ENCODE measurements at places on chromosomes 4 and X.

DNA sequence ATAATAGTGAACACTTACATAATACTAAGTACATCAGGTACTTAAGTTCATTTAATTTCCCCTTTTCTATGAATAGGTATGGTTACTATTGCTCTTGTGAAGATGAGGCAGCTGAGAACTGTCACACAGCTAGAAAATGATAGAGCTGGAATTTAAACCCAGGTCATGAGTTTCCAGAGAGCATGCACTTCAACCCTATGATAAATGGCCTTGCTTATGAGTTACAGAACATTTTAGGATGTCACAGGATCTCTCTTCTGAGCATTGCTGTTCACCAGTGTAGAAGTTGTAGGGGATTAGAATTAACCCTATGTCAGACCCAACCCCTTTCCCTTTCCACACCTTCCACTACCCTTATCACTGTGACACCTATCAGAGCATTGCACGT is 46.5 kb upstream of the TMEM33 start:
- DNase-seq: no peak

DNA sequence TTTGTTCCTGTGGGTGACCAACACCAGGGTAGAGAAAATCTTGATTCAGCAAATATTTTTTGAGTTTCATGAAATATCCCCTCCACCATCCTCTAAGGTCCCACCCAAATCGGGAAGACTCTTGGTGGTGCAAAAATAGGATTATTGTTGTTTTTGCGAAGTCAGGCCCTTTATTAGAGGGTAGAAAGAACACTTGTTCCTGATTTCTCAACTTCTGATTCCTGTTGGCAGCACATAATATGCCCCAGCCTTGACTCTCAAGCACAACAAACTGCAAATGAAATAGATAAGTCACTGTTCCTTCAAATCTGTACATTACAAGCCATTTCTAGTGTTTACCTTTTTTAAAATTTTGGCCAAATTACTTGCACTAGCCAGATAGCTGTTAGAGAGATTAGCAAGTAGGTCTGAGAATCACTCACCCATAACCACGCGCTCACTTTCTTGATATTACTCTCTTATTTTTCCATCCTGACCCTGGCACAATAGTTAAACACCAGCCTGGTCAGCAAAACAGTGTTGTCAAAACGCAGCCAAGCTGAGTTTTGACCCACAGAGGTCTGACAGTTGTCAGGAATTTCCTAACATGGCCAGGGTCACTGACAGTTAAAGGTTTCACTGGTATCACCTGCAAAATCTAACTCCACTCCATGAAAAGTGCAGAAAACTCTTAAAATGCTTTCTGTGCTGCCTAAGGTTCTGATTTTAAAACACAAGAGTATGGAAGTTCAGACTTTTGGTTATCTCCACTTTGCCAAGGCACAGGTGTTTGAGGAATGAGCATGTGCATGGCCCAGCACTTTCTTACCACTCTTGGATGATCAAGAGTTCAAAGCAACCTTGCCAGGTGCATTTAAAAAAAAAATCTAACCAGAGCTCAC is 69.8 kb downstream of the RBM47 start:
- no peak for DNase-seq

GRCh38 chrX:104370089-104370488 is 115.4 kb upstream of the ESX1 start:
- no peak for DNase-seq

- no peak for DNase-seq
These were observed 527.7 kb upstream of the MAGEB2 start for GRCh38 chrX:29687687-29688086.

- DNase-seq: no peak
These were observed 23.2 kb downstream of the APOO start for GRCh38 chrX:23884427-23885024.

GRCh38 chrX:39843318-39843717 is 254.4 kb downstream of the BCOR start:
- DNase-seq: no peak

- DNase-seq: no peak
These were observed 135.2 kb downstream of the PCDH19 start for GRCh38 chrX:100274916-100275315.

- DNase-seq: no peak
These were observed 47.6 kb downstream of the POLA1 start for GRCh38 chrX:24741330-24741729.

- no peak for DNase-seq
These were observed 18.0 kb upstream of the GBA3 start for GRCh38 chr4:22674700-22675099.

GRCh38 chr4:85029453-85029852 is 63.0 kb upstream of the WDFY3 start:
- DNase-seq: no peak

DNA sequence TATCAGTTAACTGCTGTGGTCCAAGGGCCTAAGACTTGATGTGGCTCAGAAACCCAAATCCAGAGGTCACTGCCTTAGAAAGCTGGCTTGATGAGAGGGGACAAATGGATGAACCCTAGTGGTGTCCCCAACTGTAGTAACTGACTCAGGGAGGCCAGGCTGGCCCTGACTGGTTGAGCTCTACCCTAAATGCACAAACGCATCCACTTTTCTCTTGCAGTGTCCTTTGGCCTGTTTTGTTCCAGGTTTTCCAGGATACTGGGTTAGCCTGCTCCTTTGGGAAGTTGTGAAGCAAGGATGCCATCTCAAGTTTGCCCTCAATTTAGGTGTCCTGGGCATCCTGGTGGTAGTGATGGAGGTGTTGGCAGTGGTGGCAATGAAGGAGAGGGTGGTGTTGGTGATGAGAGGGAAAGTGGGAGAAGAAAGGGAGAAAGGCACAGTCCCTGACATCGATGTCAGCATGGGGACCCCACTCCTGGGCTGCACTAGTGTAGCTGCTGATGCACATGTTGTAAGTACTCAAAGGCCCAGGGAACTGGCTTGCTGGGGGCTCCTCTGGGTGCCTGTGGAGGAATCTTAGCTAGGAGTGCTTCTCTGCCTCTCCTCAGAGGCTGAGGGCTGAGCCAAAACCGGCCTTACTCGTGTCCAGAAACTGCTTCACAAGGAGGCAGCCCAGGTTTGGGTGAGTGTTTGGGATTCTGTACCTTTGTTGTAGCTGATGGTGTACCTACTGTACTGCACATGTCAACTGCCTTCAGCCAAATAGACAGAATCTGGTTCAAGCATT is 2.9 kb upstream of the HAND2 start:
- DNase-seq: peak; percentile 5

DNA sequence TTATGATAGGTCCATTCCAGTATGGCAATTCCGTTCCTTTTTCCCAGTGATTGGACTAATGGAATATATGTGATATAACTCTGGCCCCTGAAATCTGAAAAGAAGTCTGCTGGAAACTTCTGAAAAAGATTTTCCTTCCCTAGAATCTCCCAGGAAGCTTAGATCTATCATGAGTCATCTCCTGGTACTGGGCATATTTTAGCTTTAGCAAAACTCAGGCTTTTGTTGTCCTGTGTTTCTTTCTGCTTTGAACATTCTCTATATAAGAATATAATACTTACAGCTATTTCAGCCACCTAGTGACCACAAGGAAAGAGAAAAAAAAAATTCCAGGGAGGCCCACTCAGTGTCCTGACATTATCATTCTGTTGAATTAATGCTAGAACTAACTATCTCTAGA is 597.2 kb upstream of the GRIA3 start:
- no peak for DNase-seq

DNA sequence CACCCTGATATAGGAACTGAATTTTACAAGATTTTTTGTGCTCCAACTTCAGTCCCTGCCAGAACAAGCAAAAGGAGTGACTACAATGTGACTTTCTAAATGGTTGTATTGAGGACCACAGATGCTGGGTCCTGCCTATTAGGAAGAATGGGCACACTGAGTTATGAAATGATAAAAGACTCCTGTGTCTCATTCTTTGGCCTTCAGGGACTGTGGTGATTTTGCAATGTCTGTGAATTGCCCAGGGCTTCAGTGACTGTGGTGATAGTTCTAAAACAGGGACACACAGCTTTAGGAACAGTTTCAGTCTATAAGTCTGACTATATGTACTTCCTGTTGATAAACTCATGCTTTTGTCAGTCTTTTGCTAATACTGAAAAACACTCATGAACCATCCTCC is 210.2 kb downstream of the DMD start:
- DNase-seq: no peak

DNA sequence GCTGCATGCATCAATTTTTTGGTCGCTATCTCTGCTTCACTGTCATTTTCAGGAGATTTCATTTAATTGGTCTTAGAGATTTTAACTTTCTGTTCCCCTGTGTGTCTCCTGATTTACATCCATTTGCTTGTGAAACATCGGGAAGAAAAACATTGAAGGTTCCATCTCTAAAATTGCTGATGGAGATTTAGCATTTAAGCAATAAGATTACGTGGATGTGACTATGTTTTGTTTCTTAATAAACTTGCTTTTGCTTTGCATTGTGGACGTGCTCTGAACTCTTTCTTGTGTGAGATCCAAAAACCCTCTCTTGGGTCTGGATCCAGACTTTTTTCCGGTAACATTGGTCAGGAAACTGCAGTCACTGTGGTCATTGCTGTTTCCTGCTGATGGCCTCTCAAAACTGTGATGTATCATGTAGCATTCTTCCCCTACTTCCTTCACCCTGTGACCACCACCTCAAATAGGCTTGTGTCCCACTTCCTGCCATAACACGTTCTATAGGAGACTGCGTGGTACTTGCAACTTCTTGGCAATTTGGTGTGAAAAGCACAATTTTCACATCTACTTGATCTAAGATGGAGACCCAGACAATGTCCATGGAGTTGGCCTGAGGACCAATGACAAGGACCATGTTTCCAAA is 4.9 kb downstream of the CXCL2 start:
- DNase-seq: no peak

DNA sequence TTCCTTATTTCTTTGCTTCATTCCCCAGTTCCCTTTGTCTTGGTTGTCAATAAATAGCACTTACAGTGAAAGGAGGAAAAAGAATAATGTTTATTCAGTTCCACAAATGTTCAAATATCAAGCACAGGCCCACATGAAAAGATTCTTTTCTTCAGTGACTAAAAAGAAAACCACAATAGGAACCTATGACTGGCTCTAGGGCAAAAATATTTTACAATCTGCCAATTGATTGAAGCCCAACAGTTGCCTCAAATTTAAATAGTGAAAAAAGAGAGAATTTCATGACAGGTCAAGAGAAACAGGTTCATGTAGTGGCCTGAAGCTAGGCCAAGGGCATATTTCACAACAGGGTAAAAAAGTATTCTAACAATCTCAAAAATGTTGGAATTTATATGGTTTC is 553.8 kb downstream of the CENPC start:
- no peak for DNase-seq

DNA sequence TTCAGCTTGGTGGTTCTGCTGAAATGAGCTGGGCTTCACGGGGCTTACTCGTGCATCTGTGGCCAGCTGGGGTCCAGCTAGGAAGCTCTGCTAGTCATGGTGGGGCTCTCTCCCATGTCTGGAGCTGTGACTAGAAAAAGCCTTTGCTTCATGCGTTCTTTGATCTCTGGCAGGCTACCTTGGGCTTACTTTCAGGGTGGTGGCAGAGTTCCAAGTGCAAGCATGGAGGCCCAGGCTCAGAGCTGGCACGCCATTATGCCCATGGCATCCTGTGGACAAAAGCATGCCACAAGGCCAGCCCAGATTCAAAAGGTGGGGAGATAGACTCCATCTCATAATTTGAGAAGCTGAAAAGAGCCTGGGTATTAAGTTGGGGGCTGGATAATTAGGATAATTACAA is 55.4 kb upstream of the GBA3 start:
- no peak for DNase-seq

DNA sequence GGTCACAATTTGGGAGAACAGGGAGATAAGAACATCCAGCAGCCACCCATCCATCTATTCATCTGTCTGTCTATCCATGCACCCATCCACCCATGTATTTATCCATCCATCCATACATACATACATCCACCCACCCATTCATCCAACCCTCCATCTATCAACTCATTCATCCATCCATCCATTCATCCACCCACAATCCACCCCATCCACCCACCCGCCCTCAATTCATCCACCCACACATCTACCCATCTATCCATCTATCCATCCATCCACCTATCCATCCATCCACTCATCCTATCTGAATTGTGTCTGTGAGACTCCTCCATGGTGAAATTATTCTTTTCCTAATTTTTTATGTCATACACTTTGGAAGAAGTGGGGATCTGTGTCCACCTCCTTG is 6.8 kb upstream of the CD99 start:
- DNase-seq: no peak

DNA sequence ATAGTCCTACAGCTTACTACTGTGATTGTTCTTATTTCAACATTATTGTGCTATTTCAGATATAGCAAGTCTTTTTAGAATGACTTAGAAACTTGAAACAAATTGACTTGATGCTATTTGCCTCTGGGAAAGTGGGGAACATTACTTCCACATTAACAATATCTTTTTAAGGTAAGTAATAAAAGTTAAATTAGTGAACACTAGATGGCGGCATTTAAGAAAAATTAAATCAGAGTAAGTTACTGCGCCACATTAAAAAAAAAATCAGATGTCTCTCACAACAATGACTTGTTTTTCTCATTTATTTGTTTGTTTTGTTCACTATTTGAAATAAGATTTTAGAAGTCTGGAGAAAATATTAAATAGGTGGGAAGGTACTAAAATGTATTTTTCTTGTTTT is 1026.9 kb upstream of the SLIT2 start:
- DNase-seq: peak; percentile 9

All from GM13977 (cell line).